ENCODE measurements at places on chromosomes 7 and 10. TPM values are rescaled to one million over a fixed set of nuclear protein-coding genes. Genes with fewer than 3 reads are reported as not detected.
A peak's percentile ranks its signal among the peaks of the same experiment; 100 is the strongest.

PALD1 gene
- 4.1 TPM for polyA plus RNA-seq

DNA sequence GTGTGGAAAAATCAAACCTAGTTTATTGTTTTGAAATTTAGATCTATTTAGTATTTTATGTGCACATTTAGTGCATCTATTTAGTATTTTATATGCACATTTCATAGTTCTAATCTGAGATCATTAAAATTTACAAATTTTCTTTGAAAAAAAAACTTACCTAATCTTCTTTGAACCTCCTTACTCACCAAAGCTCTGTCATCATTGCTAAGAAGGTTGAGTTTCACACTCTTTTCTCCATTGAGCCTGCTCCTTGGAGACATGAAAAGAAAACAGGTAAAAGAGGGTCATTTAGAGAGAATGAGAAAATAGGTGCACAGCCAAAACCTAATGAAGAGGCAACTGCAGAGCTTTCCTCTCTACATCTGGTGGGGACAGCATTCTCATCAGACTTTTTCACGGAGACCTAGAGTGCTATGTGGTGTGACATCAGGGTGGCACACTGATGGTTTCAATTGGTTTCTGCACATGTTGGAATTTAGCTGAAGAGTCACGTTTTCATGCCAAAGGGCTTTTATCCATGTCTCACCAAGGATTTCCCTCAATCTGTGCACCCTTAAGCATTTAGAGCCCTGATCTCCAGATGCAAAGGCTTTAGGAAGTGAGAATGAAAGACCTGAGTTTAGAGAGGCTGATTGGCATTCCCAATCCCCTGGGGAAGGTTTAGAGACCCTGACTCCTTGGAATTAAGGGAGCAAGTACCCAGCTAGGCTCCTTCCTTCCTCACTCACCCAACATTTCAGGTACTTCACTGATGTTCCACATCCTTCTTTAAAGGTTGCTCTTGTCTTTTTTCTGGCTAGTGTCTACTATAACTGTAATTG, 89.2 kb upstream of the CAPZA2 start:
- DNase-seq, result no peak

DNA sequence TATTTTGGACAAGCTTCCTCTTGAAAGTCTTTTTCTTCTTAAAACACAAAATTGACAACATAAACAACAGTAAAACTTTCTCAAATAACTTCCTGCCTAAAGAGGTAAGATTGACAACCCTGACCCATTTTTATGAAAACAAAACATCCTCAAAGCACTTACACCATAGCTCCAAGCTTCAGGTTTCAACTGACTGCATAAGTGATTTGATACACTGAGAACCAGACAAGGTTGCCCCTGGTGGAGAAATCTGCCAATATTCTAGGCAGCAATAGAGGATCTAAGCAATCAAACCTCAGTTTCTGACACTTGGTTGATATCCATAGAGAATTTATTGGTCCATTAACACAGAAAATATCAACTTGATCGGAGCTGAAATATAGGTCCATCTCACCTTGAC, 147.8 kb downstream of the ELAPOR2 start:
- DNase-seq, result no peak

DNA sequence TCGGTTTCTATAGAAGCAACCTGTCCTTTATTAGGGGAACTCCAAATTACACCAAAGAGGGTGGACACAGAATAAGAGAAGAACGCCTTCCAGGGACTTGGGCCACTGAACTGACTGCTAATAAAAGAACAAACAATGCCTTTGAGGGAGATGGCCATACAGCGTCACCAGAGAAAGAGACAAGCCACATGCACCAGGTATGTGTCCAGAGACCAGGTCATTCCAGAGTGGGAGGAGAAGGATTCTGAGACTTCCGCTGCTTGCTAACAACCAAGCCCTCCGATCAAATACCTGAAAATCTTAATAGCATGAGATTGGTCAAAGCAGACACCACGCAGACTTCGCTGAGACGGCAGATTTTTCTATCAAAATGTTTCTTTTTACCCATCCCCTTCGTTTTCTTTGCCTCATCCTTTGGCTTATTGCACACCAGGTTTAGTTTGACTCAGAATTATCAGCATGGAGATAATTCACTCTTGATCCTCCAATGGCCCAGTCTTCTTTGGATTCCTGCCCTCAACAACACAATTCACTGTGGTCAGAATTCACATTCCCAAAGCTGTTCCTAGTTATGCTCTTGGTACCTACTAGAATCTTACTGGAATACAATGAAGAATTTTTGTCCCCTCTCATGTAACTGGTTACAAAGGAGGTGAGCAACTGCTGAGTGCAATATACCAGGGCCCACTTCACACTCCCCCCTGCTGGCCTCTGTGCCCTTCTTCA, 87.4 kb upstream of the DDC start:
- DNase-seq, result no peak

DNA sequence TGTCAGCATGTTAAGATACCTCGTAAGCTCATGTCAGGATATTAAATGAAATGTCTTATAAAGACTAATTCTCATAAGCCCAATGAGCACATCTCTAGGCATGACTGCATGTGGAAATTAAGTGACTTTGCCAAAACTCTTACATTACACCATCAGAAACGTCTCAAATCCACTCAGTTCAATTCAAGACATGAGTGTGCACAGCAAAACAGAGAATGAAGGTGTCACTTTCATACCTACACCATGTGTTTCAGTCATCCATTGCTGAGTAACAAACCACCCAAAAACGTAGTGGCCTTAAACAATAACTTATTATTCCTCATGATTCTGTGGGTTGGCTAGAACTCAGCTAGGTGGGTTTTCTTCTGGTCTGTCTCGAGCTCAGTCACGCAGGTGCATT, 99.8 kb downstream of the ATE1 start:
- DNase-seq, result no peak

- no peak for DNase-seq
Observed at GRCh38 chr10:10855151-10855581, 162.5 kb upstream of the CELF2 start.

- DNase-seq, result no peak
Observed at GRCh38 chr10:20970044-20970443, 72.9 kb upstream of the NEBL start.

GIGYF1 gene
- polyA plus RNA-seq, result 9.4 TPM

- DNase-seq, result no peak
Observed at GRCh38 chr7:68461430-68461829, 1136.8 kb upstream of the AUTS2 start.

CALML3 gene
- 0.04 TPM for polyA plus RNA-seq

- no peak for DNase-seq
Observed at GRCh38 chr10:124962421-124962820, 20.5 kb downstream of the ZRANB1 start.

HECW1 gene
- polyA plus RNA-seq, result not detected

DNA sequence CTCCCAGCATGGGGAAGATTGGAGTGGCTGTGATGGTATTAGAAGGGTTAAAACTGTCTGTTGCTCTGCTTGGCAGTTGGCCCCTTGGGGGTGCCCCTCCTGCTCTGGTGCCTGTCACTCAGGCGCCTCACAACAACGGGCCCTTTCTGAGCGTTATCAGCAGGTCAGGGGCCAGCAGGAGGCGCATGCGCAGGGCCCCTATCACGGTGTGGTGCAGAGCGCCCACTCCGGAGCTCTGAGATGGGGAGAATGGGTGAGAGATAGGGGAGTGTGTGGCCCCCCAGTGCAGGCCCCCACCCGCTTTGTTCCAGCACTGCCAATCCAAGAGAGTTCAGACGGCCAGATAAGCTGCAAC, 24.8 kb downstream of the GBX1 start:
- no peak for DNase-seq

GRCh38 chr7:93551063-93551895, 23.2 kb downstream of the CALCR start:
- DNase-seq, result no peak

GRCh38 chr10:122126763-122127659, 138.0 kb downstream of the TACC2 start:
- DNase-seq, result no peak

RAPGEF5 gene
- polyA plus RNA-seq, result 4.3 TPM

RRP12 gene
- 29.3 TPM for polyA plus RNA-seq

DNA sequence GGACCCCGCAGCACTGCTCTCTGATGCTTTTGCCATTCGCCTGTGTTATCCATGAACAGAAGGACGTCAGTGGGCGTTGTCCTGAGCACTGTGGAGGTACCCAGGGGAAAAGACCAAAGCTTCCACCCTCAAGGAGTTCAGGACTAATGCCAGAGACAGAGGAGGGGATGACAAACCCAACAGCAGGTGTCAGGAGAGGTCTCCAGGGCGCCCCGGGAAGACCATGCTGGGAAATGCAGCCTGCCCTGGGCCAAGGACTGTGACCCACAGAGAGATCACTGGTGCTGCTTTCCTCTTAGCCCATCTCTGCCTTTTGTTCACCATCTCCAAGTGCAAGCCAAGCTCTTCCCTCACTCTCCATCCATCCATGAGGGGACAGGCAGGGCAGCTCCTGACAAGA, 166.8 kb upstream of the PFKP start:
- no peak for DNase-seq

FAM180A gene
- polyA plus RNA-seq, result 2.4 TPM

GRCh38 chr7:39238234-39238869, 260.6 kb downstream of the POU6F2 start:
- no peak for DNase-seq

SFTPD gene
- polyA plus RNA-seq, result 0.22 TPM

- DNase-seq, result peak; percentile 53
Observed at GRCh38 chr7:139714163-139714901, 63.5 kb downstream of the HIPK2 start.

GRCh38 chr7:315516-316265, 25.7 kb downstream of the FOXL3 start:
- no peak for DNase-seq

DNA sequence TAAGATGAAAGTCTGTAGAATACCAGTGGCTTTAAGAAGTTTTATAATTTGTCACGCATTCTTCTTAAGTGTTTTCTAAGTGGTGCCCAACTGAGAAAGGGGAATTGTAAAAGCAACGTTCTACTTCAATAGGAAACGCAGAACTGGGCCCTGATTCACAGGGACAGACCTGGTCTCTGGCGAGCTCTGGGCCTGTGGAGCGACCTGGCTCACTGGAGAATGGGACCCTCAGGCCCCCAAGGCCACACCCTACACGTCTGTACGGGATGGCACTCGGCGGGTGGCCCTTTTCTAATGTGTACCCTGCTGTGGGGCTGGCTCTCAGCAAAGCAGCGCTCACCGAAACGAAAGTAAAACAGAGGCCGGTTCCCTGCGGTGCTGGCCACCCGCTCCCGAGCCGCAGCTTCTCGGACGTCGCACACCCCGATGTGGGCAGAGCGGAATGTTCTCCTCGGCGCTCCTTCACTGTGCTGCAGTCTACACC, 205.0 kb downstream of the DIP2C start:
- DNase-seq, result no peak

DNA sequence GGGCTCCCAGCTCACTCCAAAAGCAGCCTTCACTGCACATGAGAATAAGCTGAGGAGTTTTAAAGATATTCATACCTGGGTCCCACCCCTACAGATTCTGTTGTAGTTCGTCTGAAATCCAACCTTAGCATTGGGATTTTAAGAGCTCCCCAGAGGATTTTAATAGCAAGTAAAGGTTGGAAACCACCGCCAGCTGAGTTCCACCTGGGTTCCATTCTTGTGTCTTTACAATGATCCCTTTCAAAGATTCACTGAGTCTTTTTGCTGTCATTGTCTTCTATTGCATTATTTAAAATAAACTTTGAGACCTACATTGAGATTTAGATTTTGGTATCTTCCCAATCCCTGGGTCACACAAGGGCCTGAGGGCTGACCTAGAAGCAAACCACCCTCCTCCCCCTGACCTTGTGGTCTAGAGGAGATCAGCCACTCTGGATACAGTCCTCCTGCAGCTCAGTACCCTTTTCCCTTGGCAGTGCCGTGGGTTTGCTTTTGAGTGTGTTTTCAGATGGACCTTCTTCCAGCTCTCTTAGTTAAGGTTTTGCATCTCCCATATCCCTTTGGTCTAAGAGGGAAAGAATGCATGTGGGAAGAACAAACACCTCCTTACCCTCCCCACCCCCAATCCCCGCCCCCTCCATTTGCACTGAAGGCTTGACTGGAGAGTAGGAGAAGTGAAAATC, 22.6 kb upstream of the SIRT1 start:
- DNase-seq, result no peak

DNA sequence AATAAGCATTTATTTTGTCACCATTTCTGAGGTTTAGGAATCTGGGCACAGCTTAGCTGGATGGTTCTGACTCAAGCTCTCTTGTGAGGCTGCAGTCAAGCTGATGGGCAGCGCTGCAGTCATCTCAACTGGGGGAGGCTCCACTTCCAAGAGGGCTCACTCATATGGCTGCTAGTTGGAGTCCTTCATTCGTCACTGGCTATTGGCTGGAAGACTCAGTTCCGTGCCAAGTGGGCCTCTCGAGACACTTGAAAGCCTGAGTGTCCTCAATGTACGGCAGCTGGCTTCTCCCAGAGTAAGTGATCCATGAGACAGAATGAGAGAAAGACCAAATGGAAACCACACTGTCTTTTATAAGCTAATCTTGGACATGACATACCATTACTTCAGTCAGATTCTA, 21.6 kb upstream of the COL13A1 start:
- DNase-seq, result no peak

OR6V1 gene
- not detected for polyA plus RNA-seq

DNA sequence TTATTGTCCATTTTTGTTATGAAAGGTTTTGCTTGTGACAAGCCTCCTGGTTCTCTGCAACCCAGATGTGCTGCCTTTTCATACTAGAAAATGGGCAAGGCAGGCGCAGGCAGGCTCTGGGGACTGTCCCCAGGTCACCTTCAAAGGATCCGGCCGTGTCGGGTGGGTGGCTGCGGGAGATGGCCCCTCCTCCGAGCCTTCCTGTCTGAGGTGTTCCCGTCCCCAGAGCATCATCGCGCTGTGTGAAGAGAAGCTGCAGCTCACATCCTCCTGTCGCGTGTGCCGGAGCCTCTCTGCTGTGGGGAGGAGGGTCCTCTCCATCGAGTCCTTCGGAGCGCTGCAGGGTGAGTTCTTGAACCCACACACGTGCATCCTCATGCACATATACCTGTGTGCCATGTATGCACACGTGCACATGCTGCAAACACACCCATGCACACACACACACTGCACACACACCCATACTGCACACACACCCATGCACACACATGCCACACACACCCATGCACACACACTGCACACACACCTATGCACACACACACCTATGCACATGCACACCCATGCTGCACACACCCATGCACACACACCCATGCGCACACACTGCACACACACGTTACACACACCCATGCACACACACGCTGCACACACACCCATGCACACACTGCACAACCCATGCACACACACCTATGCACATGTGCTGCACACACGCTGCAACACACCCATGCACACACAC, 23.8 kb downstream of the KNDC1 start:
- no peak for DNase-seq

DNA sequence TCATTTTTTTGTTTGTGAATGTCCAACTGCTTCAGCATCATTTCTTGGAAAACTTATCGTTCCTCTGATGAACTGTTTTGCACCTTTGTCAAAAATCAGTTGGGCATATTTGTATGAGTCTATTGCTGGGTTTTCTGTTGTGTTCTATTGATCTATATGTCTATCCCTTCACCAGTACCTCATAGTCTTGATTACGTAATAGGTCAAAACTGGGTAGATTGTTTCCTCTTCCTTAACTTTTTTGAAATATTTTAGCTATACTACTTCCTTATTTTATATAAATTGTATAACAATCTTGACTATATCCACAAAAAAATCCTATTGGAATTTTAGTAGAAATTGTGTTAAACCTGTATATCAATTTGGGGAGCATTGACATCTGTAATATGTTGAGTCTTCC, 104.1 kb upstream of the PALS2 start:
- DNase-seq, result no peak

- DNase-seq, result no peak
Observed at GRCh38 chr7:155439311-155440017, 18.5 kb upstream of the EN2 start.
